ENCODE measurements at places on chromosomes 5 and 9.
A peak's percentile ranks its signal among the peaks of the same experiment; 100 is the strongest.

DNA sequence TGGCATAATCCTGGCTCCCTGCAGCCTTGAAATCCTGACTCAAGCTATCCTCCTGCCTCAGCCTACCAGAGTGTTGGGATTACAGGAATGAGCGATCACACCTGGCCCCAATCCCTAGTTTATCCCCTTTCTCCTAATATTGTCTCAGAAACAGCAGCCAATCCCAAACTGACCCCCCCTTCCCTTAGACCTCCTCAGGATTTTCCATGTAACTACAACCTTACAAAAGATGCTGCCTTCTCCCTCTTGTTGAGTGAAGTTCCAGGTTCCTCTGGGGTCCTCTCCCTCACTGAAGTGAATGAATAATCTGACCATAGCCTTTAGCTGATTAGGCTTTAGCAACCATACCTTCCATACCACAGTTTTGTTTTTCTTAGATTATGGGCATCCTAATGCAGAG lies 25.9 kb upstream of the MSANTD3 start:
- no peak for DNase-seq

DNA sequence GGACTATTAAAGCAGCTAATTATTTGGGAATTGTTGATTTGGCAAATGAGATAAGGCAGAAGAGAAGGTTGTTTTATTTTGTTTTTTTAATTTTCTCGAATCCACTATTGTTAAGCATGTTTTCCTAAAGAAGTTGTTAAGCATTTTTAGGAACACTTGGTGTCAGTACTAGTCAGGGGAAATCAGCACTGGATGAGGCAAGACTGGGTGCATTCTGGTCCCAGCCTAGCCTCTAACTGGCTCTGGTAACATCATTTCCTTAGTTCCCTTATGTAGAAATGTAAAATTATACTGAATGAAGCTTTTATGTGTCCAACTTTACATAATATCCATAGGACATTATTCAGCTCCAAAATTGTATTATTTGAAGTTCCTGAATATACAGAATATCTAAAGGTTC lies 196.1 kb downstream of the PCSK5 start:
- DNase-seq: peak; percentile 7

- DNase-seq: no peak
Measured at GRCh38 chr5:2102819-2103776, 220.4 kb upstream of the IRX4 start.

DNA sequence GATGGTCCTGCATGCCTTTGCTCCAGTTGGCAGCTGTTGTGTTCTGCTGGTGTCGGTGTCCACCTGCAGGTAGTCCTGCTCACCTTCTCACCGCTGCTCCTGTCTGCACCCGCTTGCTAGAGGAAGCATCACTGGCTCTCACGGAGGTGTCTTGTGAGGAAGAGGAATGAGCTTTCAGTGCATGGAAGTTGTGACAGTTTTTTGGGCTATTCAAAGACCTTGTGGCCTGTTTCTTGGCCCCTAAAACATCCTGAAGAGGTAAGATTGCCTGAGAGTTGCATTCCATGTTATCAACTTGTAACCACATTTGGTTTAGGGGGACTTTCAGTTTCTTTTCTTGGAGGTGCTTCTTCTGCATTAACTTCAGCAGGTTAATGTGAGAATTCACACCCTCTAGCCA lies 85.6 kb downstream of the MACROH2A1 start:
- DNase-seq: no peak

- DNase-seq: no peak
Measured at GRCh38 chr5:68373050-68373449, 157.5 kb downstream of the PIK3R1 start.

GRCh38 chr5:63959177-63959982 lies 2.9 kb downstream of the HTR1A start:
- DNase-seq: no peak

DNA sequence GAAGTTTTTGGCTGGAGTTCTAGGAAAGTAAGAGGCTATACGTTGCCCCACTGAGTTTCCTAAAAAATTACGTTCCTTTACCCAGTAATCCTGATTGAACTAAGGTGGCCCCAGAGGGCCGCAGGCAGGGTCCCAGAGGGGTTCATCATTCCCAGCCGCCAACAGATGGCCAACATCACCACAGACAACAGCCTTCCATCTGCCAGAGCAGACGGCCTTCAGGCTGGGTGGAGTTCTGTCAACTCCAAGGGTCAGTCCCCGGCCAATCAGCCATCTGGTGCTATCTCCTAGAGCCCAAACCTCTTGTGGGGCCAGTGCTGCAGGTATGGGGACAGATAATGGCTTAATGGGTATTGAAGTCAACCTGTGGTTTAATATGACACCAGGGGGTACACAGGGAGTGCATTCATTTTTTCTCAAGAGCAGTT lies 30.4 kb downstream of the TBC1D2 start:
- DNase-seq: no peak

DNA sequence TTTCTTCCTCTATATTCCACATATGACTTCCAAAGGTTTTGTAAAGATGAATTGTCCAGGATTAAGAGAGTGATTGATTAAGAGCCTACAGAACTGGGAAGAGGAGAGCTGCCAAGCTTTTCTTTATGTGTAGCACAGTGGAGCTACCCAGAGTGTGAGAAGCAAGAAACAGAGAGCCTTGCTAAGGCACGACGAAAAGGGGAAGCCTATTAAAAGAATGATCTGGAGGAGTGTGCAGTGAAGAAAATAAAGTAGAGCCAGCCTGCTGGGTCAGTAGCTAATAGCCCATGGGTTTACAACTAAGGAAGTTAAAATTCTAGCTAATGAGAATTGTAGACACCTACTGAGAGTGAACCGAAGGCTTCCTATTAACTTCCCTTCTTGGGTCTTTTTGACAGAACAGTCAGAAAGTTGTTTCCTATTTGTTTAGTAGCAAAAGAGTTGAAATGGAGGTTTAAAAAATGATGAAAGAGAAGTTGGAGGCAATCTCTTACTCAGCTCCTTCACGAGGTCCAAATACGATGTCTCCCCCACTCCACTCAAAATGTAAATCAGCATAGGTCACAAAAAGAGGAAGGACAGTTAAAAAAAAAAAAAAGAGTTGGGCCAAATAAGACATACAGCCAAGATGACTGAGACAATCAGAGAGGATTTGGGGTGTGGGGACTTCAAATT lies 957 bp upstream of the PRR16 start:
- no peak for DNase-seq

DNA sequence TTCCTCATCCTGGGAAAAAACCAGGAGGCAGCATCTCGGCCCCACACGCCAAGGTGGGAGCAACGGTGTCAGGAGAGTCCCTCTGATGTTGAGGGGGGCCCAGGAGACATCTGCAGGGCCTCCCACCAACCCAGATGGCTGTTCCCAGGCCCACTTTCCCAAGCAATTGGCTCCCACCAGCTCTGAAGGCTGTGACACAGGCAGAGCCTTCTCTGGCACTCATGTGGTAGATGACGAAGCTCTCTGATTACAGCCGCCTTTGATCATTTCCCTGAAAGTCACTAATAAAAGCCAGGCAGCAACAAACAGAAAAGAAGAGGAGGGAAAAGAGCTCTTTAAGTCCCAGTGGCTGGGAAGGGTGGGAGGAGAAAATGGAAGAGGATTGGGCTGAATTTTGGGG lies 226.5 kb downstream of the CDK5RAP2 start:
- DNase-seq: peak; percentile 77

GRCh38 chr9:34203992-34204635 lies 25.3 kb downstream of the UBAP1 start:
- no peak for DNase-seq

DNA sequence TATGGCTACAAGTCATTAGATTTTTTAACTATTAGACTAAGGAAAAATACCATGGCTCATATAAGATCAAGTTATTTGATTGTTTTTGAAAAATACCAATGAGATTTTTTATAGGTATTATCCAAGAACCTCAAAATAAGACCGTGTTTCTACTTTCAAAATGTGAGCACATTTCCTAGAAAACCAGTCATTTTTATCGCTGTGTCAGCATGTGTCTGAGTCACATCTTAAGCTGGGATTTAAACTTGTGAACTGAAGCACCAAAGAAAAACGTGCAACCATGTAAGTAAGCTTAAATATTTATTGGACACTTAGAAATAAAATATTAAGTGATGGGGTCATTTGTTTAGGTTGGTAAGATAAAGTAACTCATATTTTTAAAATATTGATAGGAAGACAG lies 1676.0 kb upstream of the NUDT12 start:
- no peak for DNase-seq

DNA sequence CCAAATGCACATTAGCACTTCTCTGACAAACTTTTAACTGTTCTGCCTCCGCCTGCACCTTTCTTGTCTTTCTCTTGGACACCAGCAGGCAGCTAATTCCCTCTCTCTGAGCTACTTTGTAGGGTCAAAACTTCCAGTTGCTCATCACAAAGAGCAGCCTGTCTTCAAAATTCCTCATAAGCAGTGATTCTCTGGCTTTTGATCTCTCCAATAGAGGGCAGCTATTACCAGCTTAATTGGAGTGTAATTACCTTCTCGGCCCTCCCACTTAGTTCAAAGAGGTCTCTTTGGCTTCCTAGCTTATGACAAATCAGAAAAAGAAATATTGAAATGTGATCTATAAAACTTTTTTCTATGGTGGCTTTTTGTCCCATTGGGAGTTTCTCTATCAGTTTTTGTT lies 43.6 kb upstream of the RAD23B start:
- DNase-seq: no peak

GRCh38 chr9:36872641-36873040 lies 161.4 kb downstream of the PAX5 start:
- DNase-seq: no peak

- no peak for DNase-seq
Measured at GRCh38 chr5:168802337-168802736, 223.2 kb upstream of the PANK3 start.

DNA sequence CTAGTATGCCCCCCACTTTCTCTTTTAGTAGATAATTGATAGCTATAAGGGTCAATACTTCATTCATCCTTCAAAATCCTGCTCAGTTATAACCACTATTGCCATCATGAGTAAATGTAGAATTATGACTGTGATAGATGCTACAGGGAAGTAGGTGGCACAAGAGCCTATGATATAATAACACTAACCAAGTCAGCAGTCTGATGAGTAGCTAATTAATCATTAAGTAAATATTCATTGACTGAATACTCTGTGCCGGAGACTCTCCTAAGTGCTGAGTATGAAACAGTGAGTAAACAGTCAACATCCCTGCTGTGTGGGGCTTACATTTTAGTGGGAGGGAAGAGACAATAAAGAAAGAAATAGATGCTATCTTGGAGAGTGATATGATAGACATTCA lies 430.3 kb upstream of the ZNF462 start:
- DNase-seq: no peak

DNA sequence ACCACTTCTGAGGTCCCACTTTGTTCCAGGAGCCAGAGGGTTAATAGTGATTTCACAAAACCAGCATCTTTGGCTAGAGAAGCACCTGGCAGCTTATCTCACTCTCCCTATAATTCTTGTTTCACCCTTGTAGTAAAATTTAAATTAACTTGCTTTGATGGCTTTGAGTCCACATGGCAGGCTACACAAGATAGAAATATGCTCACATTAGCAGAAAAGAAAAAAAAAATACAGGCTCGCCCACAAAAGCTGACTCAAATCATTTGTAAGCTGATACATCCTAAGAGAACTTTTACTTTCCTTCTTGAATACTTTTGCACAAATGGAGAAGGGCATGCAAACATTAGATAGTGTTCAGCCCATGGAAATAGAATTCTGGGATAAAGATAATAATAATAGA lies 36.2 kb downstream of the TNFSF15 start:
- DNase-seq: no peak

GRCh38 chr9:124489222-124489621 lies 18.0 kb downstream of the NR5A1 start:
- DNase-seq: peak; percentile 55

GRCh38 chr5:10595293-10595671 lies 31.4 kb downstream of the ANKRD33B start:
- DNase-seq: peak; percentile 76

DNA sequence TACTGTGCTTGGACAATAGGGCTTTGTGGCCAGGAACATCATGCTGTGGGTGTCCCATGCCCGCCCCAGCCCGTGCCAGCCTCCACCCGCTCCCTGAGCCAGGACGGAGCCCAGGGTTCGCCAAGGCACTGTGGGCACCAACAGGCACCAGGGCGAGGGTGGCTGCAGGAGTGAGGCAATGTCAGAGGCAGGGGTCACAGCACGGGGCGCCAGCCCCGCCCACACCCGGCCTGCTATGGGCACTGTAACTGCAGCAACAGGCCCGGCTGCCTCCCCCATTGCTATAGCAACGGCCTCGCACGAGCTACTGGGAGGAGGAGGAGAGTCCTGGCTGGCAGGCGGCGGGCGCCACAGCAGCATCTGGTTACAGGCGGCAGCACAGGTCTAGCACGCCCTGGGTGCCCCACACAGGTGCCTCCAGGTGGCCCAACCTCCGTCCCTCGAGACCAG lies 2.5 kb downstream of the ABCA2 start:
- DNase-seq: no peak

DNA sequence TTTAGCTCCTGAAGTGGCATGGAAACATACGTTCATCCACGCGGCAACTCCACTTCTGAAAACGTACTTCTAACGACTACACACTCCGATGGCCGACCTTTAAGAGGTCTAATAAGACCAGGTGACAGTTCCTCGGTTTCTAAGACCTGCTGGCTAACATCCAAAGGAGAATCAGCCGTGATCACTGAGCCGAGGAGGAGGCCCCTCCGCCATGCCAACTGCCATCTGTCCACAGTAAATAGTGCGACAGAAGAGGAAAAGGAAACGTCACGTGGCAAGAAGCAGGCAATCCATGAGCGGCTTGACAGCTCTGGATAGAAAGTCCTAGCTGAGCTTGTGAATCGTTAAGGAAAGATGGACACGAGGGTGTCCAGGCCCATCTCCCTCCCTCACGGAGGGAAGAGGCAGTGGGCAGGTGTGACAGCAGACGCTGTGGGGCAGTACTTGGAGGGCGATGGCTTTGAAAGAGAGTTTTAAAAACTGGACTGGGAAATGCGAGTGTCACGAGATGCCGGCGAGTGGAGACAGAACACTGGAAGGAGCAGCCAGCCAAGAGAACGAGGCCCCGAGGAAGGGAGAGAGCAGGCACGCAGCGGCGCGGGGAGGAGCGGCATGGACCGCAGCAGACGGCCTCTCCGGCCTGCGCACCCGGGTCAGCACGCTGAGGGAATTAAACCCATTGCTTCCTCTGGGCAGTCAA lies 66.7 kb upstream of the TBC1D9B start:
- DNase-seq: no peak

DNA sequence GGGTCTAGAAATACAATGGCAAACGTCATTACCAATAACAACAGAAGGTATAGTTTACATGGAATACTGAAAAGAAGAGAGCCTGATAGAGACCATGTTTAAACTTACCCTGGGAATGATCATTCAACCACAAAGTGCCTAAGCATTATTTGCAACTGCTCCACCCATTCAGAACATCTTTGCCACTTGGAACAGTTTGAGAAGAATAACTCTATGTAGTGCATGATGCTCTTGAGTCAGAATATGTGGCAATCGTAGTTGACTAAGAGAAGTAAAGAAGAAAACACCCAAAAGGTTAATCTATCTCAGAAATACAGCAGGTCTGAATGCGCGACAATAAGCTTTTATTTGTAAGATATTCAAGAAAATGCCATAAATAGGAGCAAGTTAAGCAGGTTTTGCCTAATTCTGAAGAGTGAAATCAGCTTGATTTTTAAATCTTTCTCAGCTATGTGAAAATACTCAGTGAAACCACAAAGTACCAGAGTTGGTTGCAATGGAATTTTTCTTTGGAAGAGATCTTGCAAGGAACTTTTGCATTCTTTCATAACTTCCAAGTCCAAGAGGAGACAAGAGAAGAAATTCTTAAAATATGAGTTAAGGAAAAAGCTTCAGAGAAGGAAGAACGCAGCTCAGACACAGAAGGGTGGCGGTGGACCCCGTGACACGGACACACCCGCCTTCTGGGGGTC lies 64.3 kb downstream of the HABP4 start:
- peak; percentile 73 for DNase-seq

All from AG08395 (cell line).